ENCODE measurements at places on chromosomes 4 and X.

- no peak for DNase-seq
Observed at GRCh38 chrX:154094833-154095232, 2.7 kb downstream of the MECP2 start.

GRCh38 chrX:77493677-77494553 is 46.7 kb downstream of the FGF16 start:
- peak; percentile 70 for DNase-seq

- DNase-seq, result no peak
Observed at GRCh38 chr4:148814030-148814429, 371.8 kb upstream of the NR3C2 start.

DNA sequence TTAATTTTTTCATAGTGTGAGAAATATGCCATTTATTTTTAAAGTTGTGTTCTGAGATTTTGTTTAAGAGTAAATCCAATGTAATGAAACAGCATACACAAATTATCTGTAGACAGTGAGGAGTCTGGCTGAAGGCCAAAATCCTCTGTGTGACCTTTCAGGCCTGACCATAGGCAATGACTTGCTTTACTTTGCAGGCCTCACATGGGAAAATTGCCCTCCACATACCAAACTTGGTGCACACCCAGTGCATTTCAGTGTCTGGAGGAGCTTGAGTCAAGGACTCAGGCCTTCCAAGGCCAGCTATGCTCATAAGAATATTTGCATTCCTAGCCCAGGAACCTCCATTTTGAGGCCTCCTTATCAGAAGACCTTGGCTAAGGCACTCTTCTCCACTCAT is 430.1 kb downstream of the GABRG1 start:
- DNase-seq, result no peak

DNA sequence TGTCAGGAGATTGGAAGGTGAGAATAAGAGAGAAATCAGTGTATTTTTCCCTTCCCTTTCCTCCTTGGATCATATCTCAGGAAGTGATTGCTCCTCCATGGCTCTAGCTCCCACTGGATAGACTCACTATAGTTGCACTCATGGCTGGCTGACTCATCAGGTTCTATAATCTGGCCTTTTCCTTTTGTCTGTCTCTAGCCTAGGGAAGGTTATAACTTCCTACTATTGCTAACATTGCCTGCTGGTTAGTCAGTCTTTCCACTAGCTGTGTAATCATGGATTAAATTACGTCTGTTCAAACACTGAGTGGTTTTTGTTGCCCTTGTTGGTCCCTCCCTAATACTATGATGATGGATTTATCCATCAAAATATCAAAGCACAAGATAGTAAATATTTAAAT is 195.5 kb upstream of the VEGFC start:
- peak; percentile 92 for DNase-seq
